Stimulated activated CD4-positive, alpha-beta T cell treated with anti-CD3 and anti-CD28 coated beads, Interleukin-2, amount 100 ng/mL, for 4 hours (primary cell): ENCODE measurements at places on chromosomes 7 and 10.

- no peak for DNase-seq
These were observed 329.9 kb downstream of the PTPRN2 start for GRCh38 chr7:158257516-158258410.

- DNase-seq: no peak
These were observed 50.3 kb downstream of the IDE start for GRCh38 chr10:92523639-92524038.

- no peak for DNase-seq
These were observed 121.4 kb downstream of the HIPK2 start for GRCh38 chr7:139656387-139656786.

- DNase-seq: no peak
These were observed 6.4 kb downstream of the AGBL3 start for GRCh38 chr7:134992626-134993179.

- no peak for DNase-seq
These were observed 61.4 kb upstream of the NME8 start for GRCh38 chr7:37786741-37787569.

DNA sequence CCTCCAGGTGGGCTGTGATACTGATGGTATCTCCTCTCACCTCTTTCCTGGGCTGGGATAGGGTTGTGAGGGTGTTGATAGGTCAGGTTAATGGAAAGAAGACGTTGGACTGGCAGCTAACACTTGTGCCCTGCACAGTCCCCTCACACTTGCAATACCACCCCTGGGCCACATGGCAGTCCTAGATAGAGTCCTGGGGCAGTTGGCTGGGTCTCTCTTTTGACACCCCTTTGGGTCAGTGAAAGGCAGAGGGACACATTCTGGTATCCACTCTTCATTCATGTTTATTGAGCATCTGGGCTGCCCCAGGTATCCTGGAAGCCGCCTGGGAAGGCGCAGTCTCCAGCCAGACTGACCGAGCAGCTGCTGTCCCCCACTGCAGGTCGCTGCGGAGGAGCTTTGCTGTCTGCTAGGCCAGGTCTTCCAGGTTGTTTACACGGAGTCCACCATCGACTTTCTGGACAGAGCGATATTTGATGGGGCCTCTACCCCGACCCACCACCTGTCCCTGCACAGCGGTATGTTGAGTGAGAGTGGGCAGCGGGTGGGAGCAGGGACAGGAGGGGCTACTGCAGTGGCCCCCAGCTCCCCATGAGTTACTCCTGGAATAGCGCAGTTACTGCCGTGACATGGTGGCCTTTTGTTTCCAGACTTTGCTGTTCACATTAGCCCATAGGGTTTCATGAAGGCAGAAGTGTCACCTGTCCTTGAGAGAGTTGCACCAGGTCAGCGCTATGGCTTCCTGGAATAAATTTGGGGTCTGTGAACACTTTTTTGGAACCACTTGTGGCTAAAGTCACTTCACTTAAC, 19.1 kb downstream of the NACAD start:
- no peak for DNase-seq

- DNase-seq: no peak
These were observed 265.1 kb upstream of the ZNF32 start for GRCh38 chr10:43913676-43914235.

DNA sequence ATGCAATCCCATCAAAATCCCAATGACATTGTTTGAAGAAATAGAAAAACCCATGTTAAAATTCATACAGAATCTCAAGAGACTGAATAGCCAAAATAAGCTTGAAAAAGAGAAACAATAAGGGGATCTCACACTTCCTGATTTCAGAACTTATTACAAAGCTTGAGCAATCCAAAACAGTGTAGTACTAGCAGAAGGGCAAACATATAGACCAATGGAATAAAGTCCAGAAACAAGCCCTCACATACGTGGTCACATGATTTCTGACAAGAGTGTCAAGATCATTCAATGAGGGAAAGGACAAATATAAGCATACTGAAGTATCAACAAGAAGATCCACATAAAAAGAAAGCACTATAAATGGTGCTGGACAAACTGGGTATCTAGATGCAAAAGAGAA, 31.9 kb downstream of the MICU1 start:
- DNase-seq: no peak

- DNase-seq: no peak
These were observed 180.9 kb downstream of the IPMK start for GRCh38 chr10:58086763-58087150.

- no peak for DNase-seq
These were observed 1125.0 kb downstream of the TYW1 start for GRCh38 chr7:68121655-68122054.

GRCh38 chr7:55723621-55723941, 139.0 kb downstream of the SEPTIN14 start:
- no peak for DNase-seq

DNA sequence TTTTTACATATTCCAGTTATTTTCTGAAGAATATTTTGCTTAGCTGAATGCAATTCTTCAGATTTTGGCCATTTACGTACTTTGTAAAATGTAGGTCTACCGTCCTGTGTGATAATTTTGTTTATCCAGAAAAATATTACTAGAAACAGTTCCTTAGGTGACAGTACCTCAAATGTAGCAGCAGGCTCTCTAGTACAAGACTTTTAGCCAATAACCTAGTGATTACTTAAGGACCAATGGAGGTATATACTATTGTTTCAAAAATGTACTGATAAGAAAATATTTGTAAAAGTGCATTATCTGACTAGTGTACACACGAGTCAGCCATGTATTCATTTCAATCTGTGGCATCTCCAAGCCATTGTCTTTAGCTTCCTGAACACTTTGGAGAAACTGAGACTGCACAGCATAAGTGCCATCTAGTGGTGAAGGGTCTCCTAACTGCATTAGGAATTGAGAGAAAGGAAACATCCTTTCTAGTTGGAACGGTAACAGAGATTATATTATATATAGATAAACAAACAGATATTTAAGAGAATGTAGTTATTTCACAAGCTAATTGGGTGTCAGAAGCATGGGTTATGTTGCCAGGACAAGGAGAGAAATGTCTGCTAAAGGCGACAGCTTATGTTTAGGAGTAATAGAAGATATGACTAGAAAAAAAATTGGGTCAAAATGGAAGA, 23.7 kb downstream of the RTKN2 start:
- DNase-seq: peak; percentile 49

DNA sequence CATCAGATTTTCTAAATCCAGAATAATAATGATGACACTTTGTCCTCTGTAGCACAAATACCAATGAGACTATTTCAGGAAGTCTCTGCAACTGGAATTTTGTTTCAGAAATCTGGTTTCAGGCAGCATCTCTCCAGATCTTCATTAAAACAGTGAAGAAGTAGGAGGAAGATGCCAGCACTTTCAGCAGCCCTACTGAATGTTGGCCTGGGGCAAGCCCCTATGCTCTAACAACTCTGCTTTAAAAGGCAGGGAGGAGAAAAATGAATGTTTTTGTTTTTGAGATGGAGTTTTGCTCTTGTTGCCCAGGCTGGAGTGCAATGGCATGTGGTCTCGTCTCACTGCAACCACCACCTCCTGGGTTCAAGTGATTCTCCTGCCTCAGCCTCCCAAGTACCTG, 7.2 kb upstream of the CAV1 start:
- no peak for DNase-seq

DNA sequence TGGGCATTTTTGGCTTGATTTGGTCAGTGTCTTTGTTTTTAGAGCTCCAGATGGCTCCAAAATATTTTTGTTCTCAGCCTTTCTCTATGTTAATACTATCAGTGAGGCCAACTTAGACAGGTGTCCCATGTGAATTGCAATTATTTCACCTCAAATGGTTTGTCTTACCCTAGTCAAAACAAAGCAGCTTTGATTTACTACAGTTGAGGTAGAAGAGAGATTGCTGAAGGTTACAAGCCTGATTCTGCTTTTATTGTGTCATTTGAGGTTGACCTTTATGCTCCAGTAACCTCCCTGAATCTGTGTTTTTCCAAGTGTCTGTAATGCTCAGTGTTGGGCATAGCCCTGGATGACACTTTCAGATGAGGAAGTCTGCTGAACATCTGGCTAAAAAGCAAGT, 882.9 kb downstream of the NRG3 start:
- DNase-seq: no peak

GRCh38 chr7:42071372-42072261, 165.4 kb downstream of the GLI3 start:
- no peak for DNase-seq

- DNase-seq: no peak
These were observed 5.3 kb downstream of the ZNF488 start for GRCh38 chr10:47378606-47379444.

DNA sequence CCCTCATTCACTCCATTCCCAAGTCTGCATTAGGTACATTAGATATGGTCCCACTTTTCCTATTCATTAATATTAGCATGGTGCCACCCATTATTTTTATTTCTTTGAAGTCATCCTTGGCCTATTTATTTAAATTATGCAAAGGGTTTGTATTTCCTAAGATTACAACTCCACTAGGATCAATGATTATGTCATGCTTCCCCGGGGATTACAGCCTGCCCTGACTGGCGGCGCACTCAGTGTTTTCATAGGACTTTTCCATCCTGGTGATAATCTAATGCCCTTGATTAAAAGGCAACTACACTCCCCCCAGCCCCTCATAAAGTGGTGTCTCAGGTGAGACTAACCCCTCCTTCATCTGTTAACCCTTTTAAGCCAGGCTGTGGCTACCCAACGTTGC, 187.2 kb downstream of the POU6F2 start:
- no peak for DNase-seq

- no peak for DNase-seq
These were observed 260.2 kb downstream of the AUTS2 start for GRCh38 chr7:69858471-69858870.

DNA sequence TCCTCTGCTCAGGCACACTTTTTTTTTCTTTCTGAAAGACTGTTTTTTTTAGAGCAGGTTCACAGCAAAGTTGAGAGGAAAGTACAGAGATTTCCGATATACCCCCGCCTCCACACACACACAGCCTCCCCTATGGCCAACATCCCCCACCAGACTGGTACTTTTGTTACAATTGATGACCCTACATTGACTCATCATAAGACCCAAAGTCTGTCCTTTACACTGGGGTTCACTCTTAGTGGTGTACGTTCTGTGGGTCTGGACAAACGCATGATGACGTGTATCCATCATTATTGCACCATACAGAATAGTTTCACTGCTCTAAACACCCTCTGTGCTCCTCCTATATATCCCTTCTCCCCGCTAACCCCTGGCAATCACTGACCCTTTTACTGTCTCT, 107.7 kb downstream of the RBM20 start:
- no peak for DNase-seq

GRCh38 chr7:77484785-77485184, 52.3 kb upstream of the PTPN12 start:
- DNase-seq: no peak

DNA sequence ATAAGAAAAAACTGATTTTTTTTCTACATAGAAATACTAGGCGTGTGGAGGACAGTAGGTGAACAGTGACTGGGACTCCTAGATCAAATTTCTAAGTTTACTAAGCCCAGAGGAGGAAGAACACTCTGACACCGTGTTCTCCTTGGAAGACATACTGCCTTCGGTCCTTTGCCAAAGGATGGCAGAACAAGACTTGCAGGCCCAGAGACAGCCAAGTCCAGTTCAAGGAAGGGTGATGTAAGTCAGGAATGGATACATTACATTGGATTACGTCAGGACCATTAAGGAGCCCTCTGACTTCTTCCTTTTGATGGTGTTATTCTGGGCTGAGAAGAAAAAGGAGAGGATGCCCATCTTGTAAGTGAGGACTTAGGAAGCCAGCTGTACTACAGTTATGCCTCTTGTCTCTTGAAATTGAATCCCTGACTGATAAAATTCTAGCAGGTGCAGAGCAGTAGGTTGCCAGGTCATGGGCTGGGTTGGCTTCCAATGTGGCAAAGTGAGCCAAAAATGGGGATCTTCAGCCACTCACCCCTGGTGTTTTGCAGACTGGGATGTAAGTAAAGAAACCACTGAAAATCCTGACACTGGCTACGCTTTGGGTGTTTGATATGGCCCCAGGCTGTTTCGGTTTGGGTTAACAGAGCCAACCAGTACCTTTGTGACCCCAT, 45.1 kb downstream of the RELN start:
- DNase-seq: no peak

DNA sequence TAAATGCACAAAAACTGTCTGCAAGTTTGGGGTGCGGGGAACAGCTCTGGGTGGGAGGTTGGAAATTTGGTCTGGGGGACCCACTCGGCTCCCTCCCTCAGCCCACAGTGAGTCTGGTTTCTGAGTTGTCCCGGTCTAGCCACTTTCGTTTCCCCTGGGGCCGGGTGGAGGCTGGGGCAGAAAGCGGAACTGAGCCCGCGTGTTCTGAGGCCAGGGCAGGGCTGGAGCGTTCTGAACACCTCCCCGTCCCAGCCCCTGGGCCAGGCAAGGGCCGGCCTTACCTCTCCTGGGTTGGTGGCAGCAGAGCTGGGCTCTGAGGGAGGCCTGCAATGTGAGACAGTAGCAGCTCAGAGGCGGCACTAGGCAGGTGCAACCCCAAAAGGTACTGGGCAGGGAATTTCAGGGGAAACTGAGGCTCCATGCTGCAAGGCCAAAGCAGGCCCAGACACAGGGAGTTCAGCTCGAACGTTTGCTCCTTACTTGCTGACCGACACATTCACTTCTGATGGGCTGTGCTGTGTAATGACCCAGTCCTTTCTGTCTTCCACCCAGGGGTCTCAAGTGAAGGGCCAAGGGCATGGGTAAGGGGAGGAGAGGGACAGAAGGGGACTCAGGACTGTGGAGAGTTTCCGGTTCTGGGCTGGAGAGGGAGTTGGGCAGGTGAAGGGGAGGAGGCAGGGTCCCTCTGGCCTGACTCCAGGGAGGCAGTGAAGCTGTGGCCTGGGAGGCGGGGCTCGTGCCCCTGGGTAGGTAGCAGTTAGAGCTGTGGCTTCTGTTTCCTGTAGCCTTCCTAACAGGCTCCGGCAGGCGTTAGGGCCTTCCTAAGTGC, 3.0 kb downstream of the IRF5 start:
- DNase-seq: no peak
